Hair follicle dermal papilla cell (primary cell): ENCODE measurements at places on chromosomes 1 and 21. TPM values are rescaled to one million over a fixed set of nuclear protein-coding genes. Genes with fewer than 3 reads are reported as not detected.

The GBP6 gene
- total RNA-seq = 0.16 TPM in 1 of 2 replicates, not detected in the other

The TTC34 gene
- total RNA-seq = 0.12 and 0.16 TPM in 2 replicates

The ETV3L gene
- total RNA-seq = not detected in 2 replicates

The LCE1B gene
- total RNA-seq = not detected in 2 replicates

The PLK3 gene
- total RNA-seq = 36.5 and 45.4 TPM in 2 replicates

The ICOSLG gene
- total RNA-seq = under 0.01 TPM in 1 of 2 replicates, not detected in the other

The SAMD13 gene
- total RNA-seq = 0.49 and 0.97 TPM in 2 replicates

The LORICRIN gene
- not detected in 2 replicates for total RNA-seq

The VCAM1 gene
- 13.1 and 32.8 TPM in 2 replicates for total RNA-seq

The KRTAP19-1 gene
- not detected in 2 replicates for total RNA-seq

The ADCY10 gene
- total RNA-seq = under 0.01 TPM in 1 of 2 replicates, not detected in the other

The CTSS gene
- 4.7 and 9.4 TPM in 2 replicates for total RNA-seq

The GJA8 gene
- total RNA-seq = not detected in 2 replicates

The FCRL1 gene
- not detected in 2 replicates for total RNA-seq

The ASPM gene
- total RNA-seq = 3.9 and 4.4 TPM in 2 replicates

The TSPEAR gene
- total RNA-seq = not detected in 2 replicates

The ZNF648 gene
- not detected in 2 replicates for total RNA-seq

The S100A12 gene
- not detected in 2 replicates for total RNA-seq

The COL8A2 gene
- 38.0 and 39.0 TPM in 2 replicates for total RNA-seq

The CASQ1 gene
- total RNA-seq = not detected in 2 replicates

The ACTL8 gene
- total RNA-seq = not detected in 2 replicates
